Naive thymus-derived CD8-positive, alpha-beta T cell (primary cell): ENCODE measurements at places on chromosomes 1 and 21.

- DNase-seq, result no peak
These were observed 5.4 kb upstream of the MYBPHL start for GRCh38 chr1:109312246-109312645.

GRCh38 chr1:198904321-198904720 lies 265.5 kb downstream of the PTPRC start:
- DNase-seq, result no peak

- DNase-seq, result no peak
These were observed 111.2 kb upstream of the PROX1 start for GRCh38 chr1:213876531-213876930.

- no peak for DNase-seq
These were observed 54.3 kb downstream of the ZNF697 start for GRCh38 chr1:119593805-119594204.

DNA sequence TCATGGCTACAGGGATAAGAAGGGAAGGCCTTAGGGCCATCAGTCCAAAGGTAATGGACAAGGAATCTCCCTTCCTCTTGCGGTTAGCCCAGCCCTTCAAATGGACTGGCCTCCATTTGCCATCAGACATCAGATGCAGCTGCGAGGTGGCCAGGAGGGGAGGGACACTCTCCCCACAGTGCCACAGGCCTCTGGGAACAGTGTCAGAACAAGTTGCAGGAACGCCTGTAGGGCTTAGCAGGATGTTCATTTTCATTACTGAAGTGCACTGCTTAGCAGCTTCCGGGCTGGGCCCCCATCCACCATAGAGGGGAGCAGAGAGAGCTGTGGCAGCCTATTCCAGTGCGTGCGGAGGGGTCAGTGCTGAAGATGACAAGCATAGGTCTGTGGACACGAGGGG lies 127.5 kb downstream of the GALNT2 start:
- no peak for DNase-seq

DNA sequence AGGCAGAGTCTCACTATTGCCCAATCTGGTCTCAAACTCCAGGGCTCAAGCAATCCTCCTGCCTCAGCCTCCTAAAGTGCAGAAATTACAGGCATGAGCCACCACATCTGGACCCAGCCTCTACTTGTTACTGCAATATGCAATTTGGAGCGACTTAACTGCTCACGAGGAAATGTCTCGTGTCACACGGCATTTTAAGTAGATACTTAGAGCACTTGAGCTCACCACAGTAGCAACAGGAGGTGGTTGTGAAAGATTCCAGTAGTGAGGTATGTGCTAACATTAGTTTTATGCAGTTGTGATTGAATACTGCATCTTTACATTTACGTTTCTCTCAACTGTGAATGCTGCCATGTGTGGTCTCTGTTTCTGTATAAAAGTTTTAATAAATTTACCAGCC lies 5.8 kb upstream of the NDUFV3 start:
- no peak for DNase-seq

DNA sequence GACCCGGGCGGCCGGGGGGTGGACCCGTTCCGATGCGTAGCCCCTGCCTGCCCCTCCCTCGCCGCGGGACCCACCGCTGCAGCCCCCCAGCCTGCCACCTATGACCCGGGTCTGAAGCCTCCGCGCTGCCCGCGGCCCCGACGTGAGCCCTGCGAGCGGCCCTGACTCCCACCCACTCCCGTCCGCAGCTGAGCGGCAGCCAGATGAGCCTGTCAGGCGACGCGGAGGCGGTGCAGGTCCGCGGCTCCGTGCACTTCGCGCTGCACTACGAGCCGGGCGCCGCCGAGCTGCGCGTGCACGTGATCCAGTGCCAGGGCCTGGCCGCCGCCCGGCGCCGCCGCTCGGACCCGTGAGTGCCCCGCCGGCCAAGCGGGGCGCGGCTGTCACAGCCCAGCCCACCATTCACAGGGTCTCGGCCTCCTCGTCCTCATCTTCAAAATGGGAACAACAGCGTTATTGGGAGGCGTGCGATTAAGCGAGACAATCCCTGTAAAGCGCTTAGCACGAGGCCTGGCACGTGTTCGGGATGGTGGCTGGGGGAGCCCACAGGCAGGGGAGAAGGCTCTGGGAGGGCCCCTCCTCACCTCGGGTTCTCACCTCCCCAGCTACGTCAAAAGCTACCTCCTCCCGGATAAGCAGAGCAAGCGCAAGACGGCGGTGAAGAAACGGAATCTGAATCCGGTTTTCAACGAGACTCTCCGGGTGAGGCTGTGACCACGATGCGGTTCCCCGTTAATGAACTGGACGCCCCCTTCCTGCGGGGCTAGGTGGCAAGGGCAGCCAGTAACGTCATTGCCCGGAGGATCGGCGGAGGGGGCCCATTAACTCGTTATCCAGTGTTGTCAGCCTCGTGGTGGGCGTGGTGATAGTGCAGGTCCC lies 8.2 kb downstream of the SYTL1 start:
- DNase-seq, result no peak

GRCh38 chr21:45381865-45382696 lies 22.9 kb upstream of the COL18A1 start:
- DNase-seq, result no peak

DNA sequence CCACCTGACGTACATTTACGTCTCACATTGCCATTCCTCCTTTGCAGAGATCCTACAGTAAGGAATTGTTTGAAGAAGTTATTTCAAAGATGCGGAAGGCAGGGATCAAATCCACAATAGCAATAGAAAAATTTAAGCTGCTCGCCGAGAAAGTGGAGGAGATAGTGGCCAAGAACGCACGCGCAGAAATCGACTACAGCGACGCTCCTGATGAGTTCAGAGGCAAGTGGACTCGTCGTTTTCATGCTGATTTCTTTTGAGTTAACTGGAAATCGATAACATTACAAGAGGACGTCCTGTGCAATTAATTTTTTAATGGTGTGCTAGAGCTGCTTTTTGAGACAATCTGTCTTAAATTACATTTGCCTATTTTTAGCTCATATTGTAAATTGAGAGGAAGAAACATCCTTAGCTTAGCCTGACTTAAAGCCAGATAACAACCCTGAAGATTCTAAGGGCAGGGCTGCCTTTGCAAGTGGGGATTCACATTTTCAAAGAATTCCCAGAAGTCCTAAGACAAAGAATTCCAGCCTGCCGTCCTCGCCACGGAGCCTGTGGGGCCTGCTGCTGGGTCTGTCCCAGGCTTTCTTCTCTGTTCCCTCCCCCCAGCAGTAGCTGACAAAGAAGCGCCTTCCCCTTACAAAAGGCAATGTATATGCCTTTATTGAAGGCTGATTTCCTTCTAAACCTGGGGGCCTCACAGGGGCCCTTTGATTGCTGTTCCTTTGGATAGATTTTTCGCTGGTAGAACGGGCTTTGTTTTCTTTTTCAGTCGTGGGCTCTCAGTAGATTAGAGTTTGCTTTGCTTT lies 31.6 kb upstream of the KIF1B start:
- DNase-seq, result no peak

DNA sequence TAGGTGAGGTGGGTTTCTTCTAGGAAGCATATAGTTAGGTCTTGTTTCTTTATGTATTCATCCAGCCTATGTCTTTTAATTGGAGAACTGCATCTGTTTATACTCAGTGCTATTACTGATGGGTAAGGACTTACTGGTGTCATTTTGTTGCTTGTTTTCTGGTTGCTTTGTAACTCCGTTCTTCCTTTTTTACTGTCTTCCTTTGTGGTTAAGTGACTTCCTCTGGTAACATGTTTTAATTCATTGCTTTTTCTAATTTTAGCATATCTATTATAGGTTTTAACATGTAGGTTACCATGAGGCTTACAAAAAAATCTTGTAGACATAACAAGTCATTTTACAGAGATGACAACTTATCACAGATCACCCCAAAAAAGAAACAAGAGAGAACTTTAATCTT lies 160.8 kb downstream of the VAV3 start:
- DNase-seq, result no peak

DNA sequence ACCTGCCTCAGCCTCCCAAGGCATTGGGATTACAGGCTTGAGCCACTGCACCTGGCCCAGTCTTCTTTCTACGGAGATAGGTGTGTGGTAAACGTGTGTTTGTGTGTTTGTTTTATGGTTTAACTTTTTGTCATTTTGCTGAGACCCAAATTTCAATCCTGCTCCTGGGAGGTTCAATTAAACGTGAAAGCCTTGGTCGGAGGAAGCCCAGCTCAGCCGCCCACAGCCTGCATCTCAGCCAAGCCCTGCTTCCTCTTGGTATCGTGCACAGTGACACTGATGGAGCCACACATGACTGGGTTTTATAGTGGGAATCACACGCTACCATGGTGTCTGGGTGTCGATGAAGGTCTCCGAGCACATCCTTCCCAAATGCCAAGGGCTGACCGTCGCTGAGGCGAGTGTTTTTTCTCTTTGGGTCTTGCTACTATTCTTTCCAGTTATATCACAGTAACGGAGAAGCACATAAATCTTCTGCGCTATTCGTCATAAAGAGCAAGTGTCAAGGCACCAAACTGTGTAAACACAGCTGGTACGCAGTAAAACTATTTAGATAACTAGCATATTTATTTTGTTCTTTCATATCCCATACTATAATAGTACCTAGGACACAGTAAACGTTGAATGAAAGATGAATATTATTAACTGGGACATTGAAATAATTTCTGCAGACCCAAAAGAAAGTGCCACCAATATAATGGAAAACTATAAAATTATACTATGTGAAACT lies 39.3 kb downstream of the HLCS start:
- no peak for DNase-seq

GRCh38 chr1:7453038-7453437 lies 318.1 kb upstream of the VAMP3 start:
- no peak for DNase-seq

- DNase-seq, result no peak
These were observed 48.0 kb upstream of the ZC3H11B start for GRCh38 chr1:219660666-219661463.

DNA sequence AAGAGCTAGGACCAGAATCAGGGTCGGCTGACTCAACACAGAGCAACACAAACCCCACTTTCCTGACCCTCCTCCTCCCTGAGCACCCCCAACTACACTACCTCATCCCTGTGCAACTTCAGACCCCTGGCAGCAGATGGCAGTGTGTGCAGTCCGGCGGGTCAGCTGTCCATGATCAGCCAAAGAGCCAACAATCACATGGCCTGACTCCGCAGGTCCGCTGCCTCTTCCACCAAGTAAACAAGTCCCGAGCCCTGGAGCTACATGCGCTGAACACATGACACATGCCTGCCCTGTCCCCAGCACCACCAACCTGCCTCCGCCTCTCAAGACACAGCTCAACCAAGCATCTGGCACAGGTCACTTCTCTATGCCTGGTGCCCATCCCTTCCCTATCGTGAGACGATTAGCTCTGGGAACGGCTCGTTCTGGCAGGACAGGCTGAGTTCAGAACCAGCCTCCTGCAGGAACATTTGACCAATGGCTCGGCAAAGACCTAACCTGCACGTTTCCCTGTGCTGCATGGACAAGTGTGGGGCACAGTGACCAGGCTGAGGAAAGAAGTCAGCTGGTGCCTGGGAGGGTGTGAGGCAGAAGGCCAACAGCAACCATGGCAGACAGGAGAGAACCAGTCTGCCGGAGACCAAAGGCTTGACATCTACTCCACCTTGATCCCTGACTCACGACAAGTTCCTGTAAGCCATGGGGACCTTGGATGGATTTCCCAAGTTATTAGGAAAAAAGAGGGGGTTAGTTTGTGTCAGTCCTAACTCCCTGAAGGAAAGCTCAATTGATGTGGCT lies 60.3 kb downstream of the CD46 start:
- DNase-seq, result no peak

DNA sequence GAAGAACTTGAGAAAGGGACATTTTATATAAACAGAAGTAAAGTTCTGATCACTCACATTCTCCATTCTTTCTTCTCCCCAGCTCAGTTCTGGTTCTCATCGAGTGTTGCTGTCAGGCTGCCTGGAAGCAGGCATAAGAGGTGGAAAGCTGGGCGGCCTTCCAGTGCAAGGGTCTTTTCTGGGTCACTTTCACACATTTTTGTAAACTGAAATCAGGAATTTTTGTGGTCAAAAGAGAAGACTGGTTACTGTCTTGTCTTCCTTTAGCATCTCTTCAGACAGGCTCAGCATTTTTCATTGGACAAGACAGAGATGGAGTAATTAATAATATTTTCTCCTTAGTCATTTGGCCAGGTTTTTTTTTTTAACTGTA lies 93.7 kb downstream of the CTH start:
- no peak for DNase-seq

DNA sequence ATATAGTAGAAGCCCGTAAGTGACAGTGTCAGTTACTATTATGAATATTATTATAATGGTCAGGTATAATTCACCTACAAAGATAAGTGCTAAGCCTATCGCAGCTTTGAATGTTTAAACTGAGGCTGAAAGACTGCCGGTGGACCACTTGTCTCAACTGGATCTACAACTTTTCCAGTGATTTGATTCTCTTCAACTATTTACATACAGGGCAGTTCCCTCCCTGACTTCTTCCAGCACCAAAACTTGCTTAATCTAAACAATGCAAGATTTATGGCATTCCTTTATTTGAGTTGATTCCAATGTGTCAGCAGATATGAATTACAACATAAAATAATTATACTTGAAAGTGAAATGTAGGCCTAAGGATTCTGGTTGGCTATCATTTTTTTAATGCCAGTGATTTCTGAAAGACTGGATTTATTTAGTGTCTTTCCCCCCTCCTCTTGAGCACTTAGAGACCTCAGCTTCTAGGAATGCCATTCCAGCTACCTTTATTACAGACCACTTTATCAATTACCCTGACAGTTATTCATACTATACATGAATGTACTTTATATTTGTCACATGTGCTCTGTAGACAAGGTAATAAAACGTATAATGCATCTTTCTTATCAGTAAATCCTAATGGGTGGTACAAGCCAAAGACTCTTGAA lies 153.3 kb upstream of the C8B start:
- no peak for DNase-seq

- DNase-seq, result no peak
These were observed 142.2 kb downstream of the LHX8 start for GRCh38 chr1:75276385-75276784.

- DNase-seq, result no peak
These were observed 176.8 kb downstream of the HHIPL2 start for GRCh38 chr1:222370913-222371675.

DNA sequence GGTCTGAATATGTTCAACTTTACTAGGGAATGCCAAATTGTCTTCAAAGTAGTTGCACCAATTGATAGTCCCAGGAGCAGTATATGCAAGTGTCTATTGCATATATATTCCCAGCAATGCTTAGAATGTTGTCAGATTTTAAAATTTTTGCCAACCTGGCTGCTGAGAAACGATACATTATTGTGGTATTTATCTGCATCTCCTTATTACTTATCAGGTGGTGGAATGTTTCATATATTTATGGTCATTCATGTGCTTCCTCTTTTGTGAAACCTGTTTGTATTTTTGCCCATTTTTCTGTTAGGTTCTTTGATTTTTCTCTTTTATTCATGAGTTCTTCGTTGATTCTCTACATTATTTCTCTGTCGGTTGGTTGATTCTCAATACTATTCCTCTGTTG lies 39.5 kb downstream of the COLGALT2 start:
- no peak for DNase-seq
